Caudate nucleus (tissue), 63 donors: ENCODE measurements at places on chromosomes 16 and 17.

GRCh38 chr16:89575247-89576152 lies at the start of gene CPNE7:
TSS of gene CPNE7 (plus strand) at chr16:89575758. CDS start at chr16:89575898, 140 bp downstream.
- no peak for DNase-seq

- no peak for DNase-seq
Measured at GRCh38 chr16:59878999-59879398, 1144.9 kb upstream of the GOT2 start.

GRCh38 chr16:11256661-11257130 lies 692 bp upstream of the SOCS1 start:
- DNase-seq, result no peak

DNA sequence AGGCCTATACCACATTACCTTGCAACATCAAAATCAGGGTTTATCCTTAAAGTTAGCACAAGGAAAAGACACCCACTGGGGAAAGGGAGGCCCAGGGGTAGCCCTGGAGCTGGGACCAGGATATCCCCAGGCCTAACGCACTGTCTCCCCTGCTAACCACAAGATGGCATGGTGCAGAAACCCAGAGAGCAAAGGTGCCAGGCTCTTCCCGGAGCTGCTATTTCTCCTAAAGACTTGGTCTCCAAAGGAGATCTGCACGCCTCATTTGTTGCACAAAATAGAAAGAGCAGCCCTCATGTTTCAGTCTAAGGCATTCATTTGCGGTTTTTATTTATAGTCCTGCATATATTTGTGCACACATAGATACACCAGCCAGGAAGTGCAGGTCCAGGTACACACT lies 408.6 kb downstream of the SOX9 start:
- DNase-seq, result no peak

DNA sequence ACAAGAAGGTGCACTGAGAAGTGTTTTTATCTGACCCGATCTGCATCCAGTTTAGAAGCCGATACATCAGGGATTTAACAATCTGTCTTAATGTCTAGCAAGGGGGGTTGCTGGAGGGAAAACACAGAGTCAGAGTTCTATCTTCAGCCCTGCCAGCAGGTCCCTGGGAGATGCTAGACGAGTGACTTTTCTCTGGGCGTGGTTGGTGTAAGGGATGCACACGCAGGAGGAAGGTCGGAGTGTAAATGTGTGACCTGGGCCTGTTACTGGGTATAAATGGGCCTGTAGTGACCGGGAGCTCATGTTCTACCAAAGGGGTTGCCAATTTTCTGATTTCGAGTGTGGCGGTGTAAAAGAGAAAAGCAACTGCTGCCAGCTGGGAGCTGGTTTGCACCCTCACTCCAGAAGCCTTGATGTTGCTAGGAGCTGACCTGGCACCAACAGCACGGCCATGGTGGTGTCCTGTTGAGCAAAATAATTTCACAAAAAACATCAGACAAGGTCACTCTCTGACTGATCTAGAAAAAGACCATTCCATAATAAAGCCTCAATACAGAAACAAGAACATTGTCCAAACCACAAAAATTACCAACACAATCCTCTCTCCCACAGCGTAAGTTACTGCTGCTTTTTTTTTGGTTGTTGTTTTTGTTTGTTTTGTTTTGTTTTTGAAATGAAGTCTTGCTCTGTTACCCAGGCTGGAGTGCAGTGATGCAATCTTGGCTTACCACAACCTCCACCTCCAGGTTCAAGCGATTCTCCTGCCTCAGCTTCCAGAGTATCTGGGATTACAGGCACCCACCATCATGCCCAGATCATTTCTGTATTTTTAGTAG lies 1.3 kb upstream of the KCTD13 start:
- DNase-seq, result no peak
